ENCODE measurements at places on chromosomes 3 and 15.
A peak's percentile ranks its signal among the peaks of the same experiment; 100 is the strongest.

DNA sequence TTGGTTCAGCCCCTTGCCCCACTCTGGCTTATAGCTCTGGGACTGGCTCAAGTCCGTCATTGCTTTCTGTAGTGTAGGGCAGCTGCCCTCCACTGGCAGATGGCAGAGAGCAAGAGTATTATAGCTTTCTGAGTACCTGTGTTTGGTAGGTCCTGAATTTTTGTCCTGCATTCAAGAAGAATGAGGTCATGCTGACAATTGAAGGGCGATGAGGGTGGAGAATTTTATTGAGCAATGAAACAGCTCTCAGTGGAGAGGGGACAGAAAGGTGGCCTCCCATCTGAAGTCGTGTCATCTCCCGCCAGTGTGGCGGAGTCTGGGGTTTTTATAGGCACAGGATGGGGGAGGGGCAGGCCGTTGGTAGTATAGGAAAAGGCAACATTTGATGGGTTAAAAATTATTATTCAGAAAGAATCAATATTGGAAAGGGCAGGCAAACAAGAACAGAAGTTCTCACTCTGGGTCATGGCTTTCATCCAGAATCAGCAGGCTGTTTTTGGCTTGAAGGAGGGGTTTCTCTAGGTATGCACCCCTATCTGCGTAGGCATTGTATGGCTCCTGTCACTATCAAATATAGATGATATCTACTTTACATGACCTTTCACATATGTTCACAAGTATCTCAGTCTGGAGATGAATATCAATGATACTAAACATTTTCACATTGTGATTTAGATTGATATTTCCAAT is 1239.7 kb upstream of the ALCAM start:
- DNase-seq = no peak

- peak; percentile 69 for DNase-seq
Measured at GRCh38 chr3:187763850-187764648, 18.8 kb upstream of the BCL6 start.

- no peak for DNase-seq
Measured at GRCh38 chr3:73523661-73524060, 101.1 kb downstream of the PDZRN3 start.

GRCh38 chr3:18194431-18194830 is 230.7 kb downstream of the SATB1 start:
- no peak for DNase-seq

GRCh38 chr3:125085166-125085565 is 29.4 kb upstream of the HEG1 start:
- no peak for DNase-seq

DNA sequence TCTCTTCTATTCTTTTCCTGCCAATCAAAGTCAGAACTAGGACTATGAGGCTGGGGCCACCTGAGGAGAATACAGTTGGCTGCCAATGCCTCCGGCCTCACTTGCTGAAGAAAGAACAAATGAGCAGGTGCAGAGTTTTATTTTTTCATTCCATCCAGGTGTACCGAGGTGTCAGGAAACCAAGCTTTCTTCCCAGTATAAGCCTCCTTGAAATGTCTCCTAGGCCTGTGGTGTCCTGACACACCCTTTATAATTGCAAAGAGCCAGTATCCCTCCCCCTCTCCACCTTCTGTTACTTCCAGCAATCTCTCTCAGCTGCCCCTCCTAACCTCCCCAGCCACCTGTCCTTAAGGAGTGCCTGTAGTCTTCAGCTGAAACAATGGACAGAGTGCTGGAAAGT is 127.9 kb downstream of the SLC9A9 start:
- DNase-seq = no peak

DNA sequence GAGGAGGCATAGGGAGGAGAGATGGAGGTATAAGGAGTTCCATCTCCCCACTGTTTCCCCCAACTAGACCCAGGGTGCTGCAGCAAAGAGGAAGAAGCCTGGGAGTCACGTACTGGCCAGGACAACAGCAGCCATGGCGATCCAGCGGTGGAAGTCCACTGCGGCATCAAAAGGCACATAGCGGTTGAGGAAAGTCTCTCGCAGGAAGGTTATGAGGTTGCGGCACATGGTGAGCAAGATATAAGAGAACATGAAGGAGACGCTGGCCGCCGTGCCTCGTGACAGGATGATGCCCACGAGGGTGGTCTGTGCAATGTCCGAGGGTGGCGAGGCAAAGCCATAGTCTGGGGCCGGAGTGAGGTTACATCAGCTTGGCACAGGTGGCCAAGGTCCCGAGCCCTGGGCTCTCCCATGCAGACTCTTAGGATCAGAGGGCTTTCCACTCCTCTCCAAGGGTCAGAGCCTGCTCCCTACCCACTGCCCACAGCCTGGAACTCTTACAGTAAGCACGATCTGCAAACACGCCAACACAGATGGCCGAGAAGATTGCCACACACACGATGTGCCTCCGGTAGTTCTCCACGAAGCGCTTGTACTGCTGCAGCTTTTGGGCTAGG is 14.3 kb downstream of the DUOX2 start:
- no peak for DNase-seq

- no peak for DNase-seq
Measured at GRCh38 chr15:40197434-40197833, 36.6 kb downstream of the BUB1B start.

DNA sequence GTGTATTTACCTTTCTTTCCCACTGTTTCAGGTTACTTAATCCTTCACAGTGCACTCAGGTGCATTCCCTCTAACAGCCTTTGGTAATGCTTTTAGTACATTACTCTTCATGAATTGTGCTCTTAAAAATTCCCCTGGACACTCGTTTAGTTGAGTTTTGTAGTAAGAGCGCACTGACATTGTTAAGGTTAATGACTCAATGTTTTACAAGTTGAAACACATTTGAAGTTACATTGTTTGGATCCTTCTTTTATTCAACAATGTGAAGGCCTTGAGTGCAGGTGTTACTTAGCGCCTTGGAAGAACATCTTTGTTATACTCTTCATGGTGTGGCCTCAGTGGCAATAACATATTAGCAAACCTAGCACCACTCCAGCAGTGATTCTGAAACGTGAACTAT is 739.6 kb downstream of the NAALADL2 start:
- no peak for DNase-seq

DNA sequence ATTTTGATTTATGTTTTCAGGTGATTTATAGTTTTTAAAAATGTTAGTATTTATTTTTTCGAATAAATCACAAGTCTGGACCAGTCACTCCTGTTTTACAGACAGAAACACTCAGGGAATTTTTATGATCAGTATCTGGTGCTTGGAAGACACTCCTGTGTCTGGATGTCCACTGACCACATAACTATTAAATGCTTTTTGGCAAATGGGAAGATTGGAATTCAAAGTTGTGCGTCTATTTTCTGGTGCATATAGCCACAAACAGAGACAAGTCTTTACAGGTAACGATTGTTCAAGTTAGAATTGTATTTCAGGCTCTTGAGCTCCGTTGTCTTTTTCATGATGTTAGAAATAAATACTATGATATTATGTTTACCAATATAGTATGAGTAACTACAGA is 12.2 kb downstream of the CP start:
- DNase-seq = no peak

GRCh38 chr3:15512166-15512565 is 9.3 kb downstream of the COLQ start:
- DNase-seq = peak; percentile 51

DNA sequence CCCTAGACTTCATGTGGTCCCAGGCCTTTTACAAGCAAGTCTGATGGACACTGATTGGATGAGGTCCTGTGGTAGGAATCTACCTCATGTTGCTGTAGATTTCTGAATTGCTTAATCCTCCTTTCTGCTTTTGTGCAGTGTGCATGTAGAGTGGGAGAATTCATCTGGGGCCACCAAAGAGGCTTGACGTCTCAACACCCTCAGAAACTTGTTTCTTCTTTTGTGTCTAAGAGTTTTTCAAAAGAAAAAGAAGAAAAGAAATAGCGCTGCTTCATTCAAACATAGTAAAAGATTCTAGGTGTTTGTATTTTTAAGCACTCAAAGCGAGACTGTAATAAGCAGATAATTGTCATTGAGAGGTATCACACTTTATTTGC is 46.2 kb downstream of the NR1D2 start:
- DNase-seq = peak; percentile 42

DNA sequence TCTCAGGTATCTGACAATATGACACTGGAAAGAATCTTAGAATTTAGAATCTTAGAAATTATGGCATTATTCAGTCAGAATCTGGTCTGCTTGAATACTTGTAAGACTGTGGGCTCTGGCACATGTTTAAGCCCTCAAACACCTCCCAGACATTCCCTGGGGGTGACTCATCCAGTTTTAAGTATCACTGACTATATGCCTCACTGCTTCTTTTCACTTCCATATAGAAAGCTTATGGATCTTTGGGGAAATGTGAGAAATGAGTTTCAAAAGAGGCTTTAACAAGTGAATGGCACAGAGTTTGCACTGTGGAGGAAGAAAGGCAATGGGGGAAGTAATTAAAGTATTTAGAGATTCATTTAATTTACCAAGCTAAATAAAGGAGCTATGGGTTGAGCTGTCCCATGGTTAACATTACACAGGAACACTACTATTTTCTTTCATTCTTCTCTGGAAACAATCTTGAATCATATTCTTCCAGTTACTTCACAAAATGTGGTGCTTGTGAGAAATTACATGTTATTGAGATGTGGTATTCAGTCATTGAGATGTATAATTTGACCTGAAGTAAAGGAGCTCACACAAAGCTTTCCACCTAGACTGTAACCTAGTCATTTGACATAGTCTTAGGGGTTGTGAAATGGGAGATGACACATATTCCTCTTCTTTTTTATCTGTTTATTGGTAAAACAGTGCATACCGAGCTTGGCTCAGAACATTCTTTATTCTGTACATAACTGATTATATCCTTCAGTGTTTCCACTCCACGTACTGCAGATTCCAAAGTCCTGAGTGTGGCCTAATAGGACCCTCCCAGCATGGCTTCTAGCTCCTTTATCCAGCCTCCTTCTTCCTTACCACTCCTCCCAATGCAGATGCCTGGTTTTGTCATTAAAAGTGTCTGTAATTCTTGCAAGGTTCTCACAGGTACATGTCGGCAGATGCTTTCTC is 544.6 kb upstream of the NECTIN3 start:
- DNase-seq = no peak

DNA sequence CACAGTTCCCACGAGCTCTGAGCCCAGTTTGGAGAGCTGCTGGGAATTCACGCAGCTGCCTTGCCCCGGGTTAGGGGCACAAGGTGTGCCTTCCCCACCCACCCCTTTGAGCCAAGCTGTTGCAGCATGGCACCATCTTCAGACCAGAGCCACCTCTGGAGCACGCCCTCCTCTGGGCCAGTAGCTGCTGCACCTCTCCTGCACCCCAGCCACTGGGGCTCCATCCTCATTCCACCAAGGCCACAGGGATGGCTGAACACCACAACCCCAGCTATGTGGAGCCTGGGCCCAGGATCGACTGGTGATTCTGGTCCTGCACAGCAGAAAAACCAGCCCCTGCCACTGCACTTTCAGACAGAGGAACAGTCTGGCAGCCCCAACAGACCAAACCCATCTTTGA is 25.7 kb downstream of the TUBGCP5 start:
- DNase-seq = no peak

GRCh38 chr3:100873611-100874010 is 119.6 kb downstream of the ABI3BP start:
- DNase-seq = no peak

- no peak for DNase-seq
Measured at GRCh38 chr15:84864444-84864795, 20.0 kb upstream of the SLC28A1 start.

GRCh38 chr3:197151580-197151979 is 122.0 kb upstream of the MELTF start:
- no peak for DNase-seq

- DNase-seq = no peak
Measured at GRCh38 chr3:14150078-14150477, 25.2 kb downstream of the TMEM43 start.

- no peak for DNase-seq
Measured at GRCh38 chr3:172786036-172786435, 35.5 kb downstream of the ECT2 start.
